ENCODE measurements at places on chromosomes 5 and 9.

GRCh38 chr9:117763314-117763713 is 59.1 kb downstream of the TLR4 start:
- no peak for DNase-seq

- DNase-seq: no peak
These were observed 691.4 kb upstream of the RIOK2 start for GRCh38 chr5:97874491-97874890.

DNA sequence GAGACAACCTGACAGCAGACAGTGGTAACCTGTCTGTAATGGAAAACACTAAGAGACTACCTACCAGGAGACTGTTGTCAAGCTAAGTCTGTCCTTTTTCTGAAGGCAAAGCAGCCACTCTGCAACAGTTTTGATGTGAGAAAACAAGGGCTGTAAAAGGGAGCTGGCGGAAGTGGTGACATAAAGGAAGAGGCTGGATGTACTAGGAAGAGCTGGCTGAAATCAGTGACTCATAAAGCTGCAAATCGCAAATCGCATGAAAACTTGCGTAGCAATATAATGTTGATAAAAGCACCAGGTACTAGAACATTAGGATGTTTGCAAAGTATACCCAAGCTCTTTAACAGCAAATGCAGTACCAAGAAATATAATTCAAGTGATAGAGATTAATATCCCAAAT is 1.4 kb downstream of the NSUN2 start:
- no peak for DNase-seq

DNA sequence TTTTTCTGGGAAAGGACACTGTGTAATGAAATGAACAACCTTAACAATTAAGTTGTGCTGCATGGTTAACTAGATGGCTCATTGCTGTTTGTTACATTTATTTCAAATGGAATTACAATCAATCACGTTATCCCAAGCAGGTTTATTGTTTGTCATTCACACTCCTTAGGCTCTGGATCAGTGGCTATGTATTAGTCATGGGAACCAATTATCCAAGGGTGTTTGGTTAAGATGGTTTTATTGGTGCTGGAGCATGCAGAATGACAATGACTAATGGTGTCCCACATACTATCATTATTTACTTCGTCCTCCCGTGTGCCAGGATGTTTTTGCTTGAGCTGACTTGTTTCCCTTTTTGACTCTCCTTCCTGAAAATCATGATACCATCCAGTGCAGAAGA is 10.6 kb upstream of the TRPC7 start:
- no peak for DNase-seq

- DNase-seq: no peak
These were observed 43.3 kb upstream of the SSBP2 start for GRCh38 chr5:81794226-81794625.

GRCh38 chr5:176371621-176372539 is 6.6 kb downstream of the ARL10 start:
- no peak for DNase-seq

DNA sequence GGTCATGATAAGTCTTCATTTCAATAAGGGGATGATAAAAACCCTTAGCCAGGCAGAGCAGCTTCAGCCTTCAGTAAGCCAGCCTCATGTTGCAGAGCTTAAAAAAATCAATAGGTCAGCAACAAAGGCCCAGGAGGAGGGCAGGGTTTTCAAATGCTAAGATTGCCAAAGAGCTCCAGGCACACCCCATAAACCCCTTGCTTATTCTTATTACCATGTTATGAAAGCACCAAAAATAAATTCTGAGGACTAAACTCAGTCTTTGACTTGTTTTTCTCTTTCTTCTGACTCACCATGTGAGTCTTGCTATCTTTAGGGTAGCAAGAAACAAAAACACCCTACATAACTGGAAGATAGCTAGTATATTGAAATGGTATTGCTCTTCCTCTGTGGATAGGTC is 317.1 kb downstream of the KCTD16 start:
- no peak for DNase-seq

GRCh38 chr5:36908544-36909260 is 32.1 kb downstream of the NIPBL start:
- no peak for DNase-seq

DNA sequence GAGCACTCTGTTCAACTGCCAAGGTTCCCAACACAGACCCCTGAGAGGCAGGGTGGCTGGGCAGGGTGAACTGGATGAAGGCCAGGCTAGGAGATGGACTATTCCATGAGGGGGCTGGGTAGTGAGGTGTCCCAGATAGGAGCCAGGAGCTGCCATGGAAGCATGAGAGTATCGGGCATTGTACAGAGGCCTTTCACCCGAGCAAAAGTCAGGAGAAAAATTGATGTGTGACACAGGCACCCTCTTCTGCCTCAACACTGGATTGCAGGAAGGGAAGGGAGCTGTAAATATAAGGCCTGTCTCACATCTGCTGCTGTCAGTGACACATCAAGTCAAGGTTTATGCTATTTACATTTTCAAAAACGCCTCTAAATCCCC is 74.6 kb downstream of the UBAP1 start:
- no peak for DNase-seq

DNA sequence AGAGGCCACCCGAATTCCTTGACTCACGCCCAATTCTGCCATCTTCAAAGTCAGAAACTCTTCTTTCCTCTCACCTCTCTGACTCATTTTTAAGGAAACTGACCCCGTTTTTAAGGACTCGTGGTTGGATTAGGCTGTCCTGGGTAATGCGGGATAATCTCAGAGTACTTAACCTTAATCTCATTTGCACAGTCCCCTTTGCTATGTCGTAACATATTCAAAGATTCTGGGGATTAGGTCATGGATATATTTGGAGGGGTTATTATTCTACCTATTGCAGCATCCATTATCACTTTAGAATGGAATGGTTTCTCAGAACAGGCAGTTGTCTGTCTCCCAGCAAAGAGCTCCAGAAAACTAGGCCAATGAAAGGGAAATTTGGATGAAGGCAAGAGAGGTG is 80.8 kb upstream of the IL12B start:
- no peak for DNase-seq

- no peak for DNase-seq
These were observed 15.2 kb downstream of the NFIL3 start for GRCh38 chr9:91408475-91408874.

DNA sequence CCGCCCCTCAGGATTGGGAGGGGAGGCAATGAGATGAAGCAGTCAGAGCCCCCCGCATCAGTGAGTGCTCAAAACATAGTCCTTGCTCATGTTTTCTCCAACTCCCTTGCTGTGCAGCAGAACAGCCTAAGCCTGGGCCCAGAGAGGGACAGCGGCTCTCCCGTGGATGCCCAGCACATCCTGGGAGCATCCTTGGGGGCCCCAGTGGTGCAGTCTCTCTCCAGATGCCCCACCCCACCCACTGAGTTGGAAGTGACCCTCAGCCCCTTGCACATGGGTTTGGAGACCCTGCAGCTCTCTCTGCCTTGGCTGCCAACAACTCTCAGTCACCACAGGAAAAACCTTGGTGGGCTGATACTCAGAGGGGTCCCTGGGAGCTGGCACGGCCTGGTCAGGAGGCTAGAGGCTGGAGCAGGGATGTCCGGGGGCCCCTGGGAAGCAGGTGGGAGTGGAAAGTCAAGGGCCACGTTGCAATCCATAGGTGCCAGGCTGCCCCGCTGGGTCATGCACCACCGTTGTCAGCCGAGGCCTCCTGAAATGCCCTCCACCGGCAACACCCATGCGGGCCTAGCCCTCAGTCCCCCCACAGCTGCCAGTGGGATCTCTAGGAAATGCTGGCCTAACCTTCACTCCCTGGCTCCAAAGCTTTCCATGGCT is 242.5 kb downstream of the PBX3 start:
- no peak for DNase-seq

DNA sequence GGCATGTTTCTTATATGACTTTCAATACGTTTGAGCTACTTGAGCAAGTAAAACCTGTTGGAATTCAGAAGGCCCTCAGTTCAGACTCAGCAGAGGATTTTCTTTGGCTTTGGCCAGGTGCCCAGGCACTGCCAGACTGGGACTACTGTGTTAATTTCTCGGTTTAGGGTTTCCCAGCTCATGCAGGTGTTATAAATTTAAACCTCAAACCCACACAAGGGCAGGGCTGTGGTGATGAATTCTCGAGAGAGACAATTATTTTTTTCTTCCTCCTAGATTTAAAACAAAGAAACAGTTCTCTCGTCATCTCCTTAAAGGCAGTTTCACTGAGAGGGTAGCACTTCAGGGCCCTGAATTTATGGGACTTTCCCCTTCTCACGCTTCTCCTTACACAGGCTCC is 406.0 kb upstream of the PIK3R1 start:
- no peak for DNase-seq

- no peak for DNase-seq
These were observed 219.0 kb upstream of the PIK3R1 start for GRCh38 chr5:67996596-67996995.

DNA sequence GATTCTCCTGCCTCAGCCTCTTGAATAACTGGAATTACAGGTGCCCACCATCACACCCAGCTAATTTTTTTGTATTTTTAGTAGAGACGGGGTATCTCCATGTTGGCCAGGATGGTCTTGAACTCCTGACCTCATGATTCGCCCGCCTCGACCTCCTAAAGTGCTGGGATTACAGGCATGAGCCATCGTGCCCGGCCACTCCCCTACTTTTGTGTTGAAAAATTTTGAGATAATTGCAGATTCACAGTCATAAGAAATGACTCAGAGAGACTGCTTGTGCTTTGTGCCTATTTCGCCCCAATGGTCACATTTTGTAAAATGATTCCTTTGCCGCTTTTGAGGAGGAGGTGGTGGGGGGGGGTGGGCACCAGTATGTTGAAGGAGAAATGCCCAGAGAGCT is 48.1 kb upstream of the SH3PXD2B start:
- no peak for DNase-seq

DNA sequence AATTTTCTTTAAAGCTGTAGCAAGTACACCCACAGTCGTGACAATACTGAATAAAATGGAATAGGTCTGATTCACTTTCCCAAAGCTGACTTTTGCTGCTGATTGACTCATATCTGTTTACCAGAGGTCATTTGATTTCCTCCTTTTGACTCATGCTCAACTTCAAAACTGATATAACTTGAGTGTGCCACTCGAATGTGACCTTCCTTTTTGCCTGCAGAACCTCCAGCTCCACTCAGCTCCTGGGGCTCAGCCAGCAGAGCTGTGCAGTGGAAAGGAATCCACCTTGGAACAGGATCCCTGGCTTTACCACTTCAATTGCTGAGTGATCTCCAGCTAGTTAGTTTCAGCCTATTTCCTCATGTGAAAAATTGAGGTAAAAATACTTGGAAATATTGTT is 84.1 kb downstream of the FEM1C start:
- DNase-seq: no peak

GRCh38 chr9:89755821-89756220 is 151.0 kb downstream of the GADD45G start:
- no peak for DNase-seq

DNA sequence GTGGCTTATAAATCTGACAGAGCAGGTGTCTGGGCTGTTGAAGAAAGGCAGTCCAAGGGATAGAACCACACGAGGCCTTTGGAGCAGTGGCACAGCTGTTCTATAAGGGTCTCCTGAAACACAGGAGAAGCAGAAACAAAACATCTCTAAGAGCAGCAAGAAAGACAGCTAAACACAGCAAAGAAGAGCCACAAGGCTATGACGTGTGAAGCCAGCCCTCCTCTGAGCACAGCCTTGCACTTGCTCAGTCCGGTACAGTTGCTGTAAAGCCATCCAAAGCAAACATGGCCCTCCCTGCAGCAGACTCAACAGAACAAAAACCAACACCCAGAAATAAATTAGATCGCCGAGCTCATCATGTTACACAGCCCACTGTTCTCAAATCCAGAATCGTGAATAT is 2.6 kb upstream of the GZMK start:
- DNase-seq: no peak

- no peak for DNase-seq
These were observed 36.4 kb downstream of the GARNL3 start for GRCh38 chr9:127300886-127301447.

- DNase-seq: no peak
These were observed 74.1 kb downstream of the GALNT10 start for GRCh38 chr5:154264549-154265196.

GRCh38 chr9:117093891-117094844 is 320.7 kb downstream of the ASTN2 start:
- no peak for DNase-seq

DNA sequence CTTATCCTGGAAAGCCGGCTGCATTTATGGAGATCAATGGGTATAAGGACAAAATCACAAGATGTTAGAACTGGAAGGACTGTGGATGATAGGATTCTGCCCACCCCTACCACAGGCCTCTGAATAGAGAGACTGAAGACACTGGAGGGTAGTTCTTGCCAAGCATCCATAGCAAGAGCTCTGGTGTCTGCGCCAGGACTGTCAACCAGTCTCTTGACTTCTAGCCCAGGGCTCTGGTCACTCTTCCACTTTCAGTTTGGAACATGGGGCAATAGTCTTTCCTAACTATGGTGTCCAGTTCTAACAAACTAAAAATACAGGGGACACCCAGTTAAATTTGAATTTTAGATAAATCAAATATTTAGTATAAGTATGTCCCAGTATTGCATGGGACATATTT is 23.4 kb downstream of the LARP1 start:
- DNase-seq: no peak

- no peak for DNase-seq
These were observed 9.9 kb upstream of the HMCN2 start for GRCh38 chr9:130255631-130256134.

GRCh38 chr9:117548556-117548955 is 133.7 kb upstream of the ASTN2 start:
- no peak for DNase-seq

DNA sequence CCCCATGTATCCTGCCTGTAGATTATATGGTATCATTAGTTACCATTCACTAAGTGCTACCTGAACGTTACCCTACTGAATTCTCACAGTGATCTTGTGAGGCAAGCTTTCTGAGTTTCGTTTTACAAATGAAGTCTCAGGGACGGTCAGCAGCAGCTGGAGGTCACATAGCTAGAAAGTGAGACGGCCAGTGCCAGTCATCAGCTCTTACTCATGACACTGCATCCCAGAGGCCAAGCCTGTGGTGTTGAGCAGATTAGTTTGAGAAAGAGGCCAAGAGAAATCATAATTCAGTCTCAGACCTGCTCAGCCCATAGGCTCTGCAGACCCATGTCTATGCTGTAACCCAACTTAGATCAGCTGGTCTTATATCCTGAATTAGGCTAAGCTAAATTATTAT is 95.7 kb upstream of the EGFLAM start:
- DNase-seq: no peak

DNA sequence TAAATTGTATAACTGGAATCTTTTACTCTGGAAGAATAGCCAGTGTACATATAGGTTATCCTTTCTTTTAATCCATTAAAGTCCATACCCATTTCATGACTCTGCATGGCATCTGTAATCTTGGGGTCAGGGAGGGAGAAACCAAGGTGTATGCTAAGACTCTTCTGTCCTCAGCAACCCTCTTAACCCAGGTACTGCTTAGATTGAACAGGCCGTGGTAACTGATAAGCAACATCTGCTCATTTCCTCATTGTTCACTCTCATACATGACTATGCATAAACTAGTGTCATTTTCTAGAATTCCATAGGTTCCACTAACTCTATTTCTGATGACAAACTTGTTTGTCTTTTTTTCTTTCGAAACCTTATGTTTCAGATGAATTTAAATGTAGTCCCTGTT is 69.3 kb upstream of the IFNE start:
- DNase-seq: no peak

GRCh38 chr5:142405814-142406395 is 81.1 kb upstream of the SPRY4 start:
- DNase-seq: no peak

- no peak for DNase-seq
These were observed 9.0 kb downstream of the BRINP1 start for GRCh38 chr9:119360237-119360636.
